Left renal pelvis (tissue), 4 donors: ENCODE measurements at places on chromosomes 6 and 20.

DNA sequence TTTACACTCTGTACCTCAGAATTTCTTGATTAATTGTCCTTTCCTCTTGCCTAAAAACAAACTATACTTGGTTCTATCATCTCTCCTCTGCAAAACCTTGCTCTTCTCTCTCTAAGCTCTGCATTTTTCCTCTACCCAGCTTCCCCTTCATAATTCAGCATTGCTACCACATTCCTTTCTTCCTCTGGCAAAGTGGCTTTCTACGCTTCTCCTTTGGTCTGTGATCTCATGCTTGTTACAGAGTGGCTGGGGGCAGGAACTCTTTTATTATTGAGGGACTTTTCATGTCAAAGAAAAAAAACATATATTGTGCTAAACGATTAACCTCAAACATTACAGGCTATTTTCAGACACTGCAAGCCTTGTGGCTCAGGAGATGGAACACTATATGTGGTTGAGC lies 333.3 kb upstream of the KCNQ5 start:
- DNase-seq, result no peak

GRCh38 chr6:2805031-2805430 lies 36.6 kb downstream of the SERPINB1 start:
- no peak for DNase-seq

GRCh38 chr6:70616728-70617260 lies 50.1 kb downstream of the SDHAF4 start:
- DNase-seq, result no peak

DNA sequence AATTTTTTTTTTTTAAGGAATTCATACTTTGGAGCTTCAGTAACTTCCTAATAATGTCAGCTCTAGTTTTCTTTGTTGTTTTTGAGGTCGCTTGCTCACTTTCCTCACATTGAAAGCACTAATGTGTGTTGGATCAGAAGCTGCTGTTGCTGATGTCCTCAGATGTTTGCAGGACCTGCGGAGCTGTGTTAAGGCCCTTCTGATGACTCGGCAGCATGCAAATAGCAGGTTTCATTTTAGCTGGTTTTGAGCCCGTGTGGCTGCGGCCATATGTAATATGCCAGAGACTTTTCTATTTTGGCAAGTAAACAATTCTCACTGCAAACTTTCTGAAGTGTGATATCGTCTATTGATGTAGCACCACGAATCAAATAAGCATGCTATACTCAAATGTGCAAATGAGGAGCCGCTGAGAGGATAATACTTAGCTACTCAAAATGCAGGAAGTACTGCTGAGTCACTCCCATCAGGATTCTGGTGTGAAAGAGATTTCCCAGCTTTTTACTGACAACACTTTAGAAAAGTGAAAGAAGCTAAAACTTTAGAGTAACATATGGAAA lies 187.8 kb downstream of the SASH1 start:
- DNase-seq, result no peak

DNA sequence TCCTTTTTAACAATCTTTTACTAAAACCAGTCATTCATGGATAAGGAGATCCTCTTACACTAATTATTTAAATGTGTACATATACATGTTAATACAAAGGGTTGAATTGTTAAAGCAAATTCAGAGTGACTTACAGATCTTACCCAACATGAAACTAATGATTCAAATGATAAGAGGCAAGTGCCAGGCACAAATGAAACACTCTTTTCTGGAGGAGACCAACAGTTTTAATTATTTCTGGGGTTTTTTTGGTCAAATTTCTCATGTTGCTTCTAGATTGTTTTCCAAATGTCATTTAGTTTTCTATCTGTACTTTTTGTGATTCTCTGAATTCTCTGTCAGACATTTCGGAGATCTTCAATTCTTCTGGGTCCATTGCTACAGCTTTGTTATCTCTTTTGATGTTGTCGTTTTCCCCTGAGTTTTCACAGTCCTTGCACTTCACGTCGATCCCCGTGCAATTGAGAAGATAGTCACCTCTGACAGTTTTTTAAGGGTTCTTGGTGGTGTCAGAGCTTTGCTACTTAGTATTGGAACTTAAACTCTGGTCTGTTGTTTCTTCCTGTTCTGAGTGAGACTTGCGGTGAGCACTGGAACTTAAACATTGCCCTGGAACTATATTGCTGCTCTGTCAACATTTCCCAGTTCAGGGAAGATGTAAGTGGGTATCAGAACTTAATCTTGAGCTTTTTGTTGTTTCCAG lies 23.2 kb downstream of the MAS1 start:
- no peak for DNase-seq

- DNase-seq, result peak; percentile 57
Measured at GRCh38 chr20:4160761-4161305, 145.5 kb upstream of the RNF24 start.

DNA sequence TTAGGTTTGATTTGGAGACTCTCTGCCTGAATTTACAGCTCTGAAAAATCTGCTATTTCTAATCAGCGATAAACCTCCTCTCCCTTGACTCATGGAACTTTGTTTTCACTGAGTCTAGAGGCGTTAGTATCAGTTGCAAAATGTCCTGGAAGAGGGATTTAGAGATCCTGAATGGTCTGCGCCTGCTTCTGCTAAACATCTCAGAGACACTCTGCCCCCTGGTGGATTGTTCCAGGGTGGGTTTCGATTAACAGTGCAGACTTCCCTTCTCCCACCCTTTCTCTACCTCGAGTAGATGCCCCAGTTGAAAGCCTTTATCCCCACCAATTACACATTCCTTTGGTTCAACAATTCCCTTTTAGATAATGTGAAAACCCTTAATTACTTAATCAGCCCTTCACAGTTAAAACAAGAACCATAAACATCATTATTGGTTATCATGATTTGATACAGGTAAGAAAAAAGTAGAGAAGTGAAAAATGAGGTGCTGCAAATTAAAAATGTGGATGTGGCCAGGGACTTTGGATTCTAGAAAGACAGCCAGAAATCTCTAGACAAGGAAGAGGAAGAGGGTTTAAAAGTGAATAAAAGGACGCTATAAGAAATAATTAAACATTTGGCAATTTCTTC lies 5.5 kb downstream of the HTR1B start:
- DNase-seq, result no peak

- peak; percentile 42 for DNase-seq
Measured at GRCh38 chr6:143743301-143744166, 65.8 kb downstream of the PHACTR2 start.

- no peak for DNase-seq
Measured at GRCh38 chr20:20411836-20412235, 43.9 kb downstream of the INSM1 start.

GRCh38 chr6:160959726-160960435 lies 31.7 kb upstream of the MAP3K4 start:
- no peak for DNase-seq

DNA sequence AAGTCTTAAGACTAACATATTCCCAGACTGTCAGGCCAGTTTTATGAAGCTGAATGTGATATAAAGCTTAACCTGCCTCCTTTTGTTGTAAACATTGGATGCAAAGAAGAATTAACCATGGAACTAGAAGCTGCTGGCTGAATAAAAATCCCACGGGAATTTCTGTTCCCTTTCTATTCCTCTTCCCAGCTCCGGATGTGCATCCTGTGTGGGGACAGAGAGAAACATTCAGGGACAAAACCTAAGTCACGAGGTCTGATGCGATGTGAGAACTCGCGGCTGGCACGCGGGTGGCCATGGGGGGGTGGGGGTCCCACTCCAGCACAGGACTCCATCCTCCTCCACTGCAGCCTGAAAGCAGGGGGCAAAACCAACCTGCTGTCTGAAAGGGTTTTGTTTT lies 32.2 kb downstream of the RAMACL start:
- DNase-seq, result no peak

DNA sequence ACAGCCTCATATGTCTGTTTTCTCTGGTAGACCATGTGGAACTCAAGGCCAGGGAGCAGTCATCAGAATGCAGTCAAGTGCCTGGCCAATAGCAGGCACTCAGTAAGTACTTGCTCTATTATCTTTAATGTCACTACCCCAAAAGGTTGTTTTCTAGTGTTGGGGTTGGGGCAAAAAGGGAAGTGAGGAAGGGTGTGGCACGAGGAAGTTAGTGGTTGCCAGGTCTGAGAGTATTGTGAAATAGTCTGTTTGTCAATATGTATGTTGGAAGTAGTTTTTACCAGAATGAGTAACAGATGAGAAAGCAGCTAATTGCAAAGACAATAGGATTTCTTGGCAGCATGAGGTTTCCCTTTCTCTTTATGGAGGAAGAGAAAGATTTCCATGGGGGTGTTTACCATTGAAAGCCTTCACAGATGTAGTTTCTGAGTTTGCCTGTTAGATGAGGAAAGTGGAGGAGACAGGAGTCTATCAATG lies 59.5 kb upstream of the ARMH2 start:
- DNase-seq, result no peak

GRCh38 chr6:122709922-122710512 lies 69.5 kb upstream of the FABP7 start:
- DNase-seq, result no peak

GRCh38 chr20:59134182-59134581 lies 29.4 kb upstream of the ZNF831 start:
- DNase-seq, result no peak

- no peak for DNase-seq
Measured at GRCh38 chr20:50726955-50727791, 4.2 kb upstream of the PARD6B start.
